ENCODE measurements at places on chromosomes 1 and 21.

DNA sequence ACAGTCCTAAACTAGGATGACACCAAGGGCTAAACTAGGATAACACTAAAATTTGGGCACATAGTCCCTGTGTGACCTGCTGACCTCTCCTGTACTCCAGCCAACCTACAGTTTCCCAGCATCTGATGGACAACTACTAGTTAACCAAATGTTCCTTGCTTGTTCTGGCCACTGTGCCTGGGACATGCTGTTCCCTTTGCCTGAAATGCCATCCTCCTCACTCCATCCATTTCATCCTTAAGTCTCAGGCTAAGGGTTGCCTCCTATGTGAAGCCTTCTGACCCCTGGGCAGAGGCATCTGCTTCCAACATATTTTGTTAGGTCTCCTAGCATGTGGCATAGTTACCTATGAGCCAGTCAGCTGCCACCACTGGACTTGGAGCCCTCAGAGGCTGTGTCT is 204.9 kb upstream of the JUN start:
- DNase-seq = no peak

GRCh38 chr1:204506969-204507316 is 9.3 kb upstream of the MDM4 start:
- peak; percentile 84 for DNase-seq

GRCh38 chr1:112317611-112318062 is 78.4 kb upstream of the CTTNBP2NL start:
- DNase-seq = no peak

DNA sequence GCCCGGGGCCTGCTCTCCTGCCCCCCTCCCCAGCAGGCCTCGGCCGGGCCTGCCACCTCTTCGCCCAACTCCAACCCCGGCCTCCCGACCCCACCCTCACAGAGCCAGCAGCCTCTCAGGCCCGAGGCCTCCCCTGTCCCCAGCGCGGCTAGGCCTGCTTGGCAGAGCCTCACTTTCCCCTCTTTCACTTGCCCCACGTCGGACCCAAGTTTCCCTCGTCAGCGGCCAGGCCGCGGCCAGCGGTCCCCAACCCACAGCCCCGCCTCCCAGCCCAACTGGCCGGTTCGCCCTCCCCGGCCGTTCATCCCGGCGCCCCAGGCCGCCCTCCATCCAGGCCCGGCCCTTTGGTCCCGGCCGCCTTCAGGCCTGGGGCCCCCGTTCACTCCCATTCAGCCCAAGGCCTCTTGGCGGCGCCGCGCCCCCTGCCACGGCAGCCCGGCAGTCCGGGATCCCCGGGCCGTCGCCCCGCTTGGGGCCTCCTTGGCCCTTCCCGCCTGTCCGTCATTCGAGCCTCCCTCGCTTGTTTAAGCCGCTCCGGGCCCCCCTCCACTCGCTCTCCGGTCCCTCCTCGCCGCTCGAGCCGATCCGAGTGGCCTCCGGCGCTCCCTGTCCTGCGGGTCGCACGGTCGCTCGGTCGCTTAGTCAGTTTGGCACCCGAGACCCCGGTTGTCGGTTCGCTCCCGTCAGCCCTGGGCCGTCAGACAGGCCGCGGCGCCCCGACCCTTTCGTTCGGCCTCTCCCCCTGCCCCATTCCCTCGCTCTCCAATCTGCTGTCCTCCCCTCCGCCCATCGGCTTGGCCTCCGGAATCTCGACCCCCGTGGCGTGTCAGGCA is 1.4 kb downstream of the LRRC41 start:
- DNase-seq = no peak

DNA sequence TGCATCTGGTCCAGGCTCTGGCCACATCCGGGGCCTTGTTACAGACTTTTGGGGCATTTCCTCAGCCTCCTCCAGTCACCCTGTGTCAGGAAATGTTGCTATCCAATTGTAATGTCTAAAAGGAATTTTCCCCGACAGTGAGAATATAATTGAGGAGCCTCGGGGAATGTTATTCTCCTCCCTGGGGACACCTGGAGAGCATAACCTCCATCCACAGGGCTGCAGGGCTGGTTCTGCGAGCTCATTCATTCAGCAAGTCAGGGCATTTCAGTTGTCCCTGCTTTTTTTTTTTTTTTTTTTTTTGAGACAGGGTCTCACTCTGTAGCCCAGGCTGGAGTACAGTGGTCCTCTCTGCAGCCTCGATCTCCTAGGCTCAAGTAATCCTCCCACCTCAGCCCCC is 72.6 kb downstream of the MDM4 start:
- DNase-seq = no peak

GRCh38 chr1:117205368-117205767 is 5.4 kb downstream of the VTCN1 start:
- no peak for DNase-seq

GRCh38 chr1:29243023-29243870 is 6.9 kb downstream of the PTPRU start:
- no peak for DNase-seq

DNA sequence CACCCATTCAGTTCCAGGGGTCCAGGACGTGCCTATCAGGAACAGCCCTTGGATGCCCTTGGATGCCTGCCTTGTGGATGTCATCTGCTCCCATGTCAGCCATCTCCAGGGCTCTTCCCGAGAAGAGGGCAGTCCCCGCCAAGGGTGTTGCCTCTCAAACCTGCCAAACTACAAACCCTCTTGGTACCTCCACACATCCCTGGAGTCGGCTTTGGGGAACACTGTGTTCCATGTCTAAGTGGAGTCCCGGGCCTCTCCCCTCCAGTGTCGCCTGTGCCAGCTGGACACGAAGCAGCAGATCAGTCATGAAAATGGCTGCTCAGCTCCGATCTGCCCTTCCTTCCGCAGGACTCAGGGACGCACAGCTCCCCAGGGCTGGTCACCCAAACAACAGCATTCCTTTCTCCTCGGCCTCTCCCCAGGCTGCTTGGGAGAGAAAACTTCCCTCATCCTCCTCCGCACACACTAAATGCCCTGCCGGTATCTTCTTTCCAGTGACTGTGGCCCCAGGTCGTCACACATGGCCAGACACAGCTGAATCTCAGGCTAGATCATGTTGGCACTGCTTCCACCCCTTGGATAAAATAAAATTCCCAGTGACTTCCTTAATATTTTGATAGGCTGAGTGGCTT is 53.4 kb downstream of the GALNT2 start:
- DNase-seq = no peak
